Fibroblast of villous mesenchyme (primary cell): ENCODE measurements at places on chromosomes 6 and 20. TPM values are rescaled to one million over a fixed set of nuclear protein-coding genes. Genes with fewer than 3 reads are reported as not detected.
A peak's percentile ranks its signal among the peaks of the same experiment; 100 is the strongest.

PI3 gene
- not detected in 2 replicates for total RNA-seq

GSTA2 gene
- not detected in 2 replicates for total RNA-seq

ARFGEF3 gene
- total RNA-seq = under 0.01 TPM in 2 replicates

OR12D3 gene
- not detected in 2 replicates for total RNA-seq

AARS2 gene
- total RNA-seq = 10.0 and 16.0 TPM in 2 replicates

DEFB124 gene
- not detected in 2 replicates for total RNA-seq

FAM184A gene
- total RNA-seq = under 0.01 TPM in 2 replicates

GHRH gene
- total RNA-seq = not detected in 2 replicates

MCM8 gene
- 8.4 and 13.0 TPM in 2 replicates for total RNA-seq

IL17F gene
- under 0.01 TPM in 1 of 2 replicates, not detected in the other for total RNA-seq

SYCP2L gene
- total RNA-seq = 0.64 TPM in 1 of 2 replicates, not detected in the other

RAB32 gene
- 123 and 148 TPM in 2 replicates for total RNA-seq

PACRG gene
- under 0.01 and 0.97 TPM in 2 replicates for total RNA-seq

LCA5 gene
- 3.5 and 5.2 TPM in 2 replicates for total RNA-seq

BEND6 gene
- total RNA-seq = 11.0 and 13.4 TPM in 2 replicates

ID1 gene
- 18.0 and 27.2 TPM in 2 replicates for total RNA-seq

DNA sequence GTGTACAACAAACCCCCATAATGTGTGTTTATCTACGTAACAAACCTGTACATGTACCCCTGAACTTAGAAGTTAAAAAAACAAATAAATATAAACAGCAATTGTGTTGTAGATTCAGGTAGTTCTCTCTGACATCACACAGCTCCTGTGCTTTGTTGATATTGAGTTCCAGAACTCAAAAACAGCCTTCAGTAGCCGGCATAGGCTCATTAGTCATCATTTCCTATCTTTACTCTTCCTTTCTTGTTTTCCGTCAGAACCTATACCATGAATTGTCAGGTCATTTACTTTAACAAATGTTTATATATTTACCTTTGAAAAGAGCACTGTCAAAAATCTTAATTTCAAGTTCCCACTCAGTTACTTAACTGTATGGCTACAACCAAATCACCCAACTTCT lies 88.8 kb downstream of the ADTRP start:
- no peak for DNase-seq

GRCh38 chr20:57082357-57082945 lies 184.0 kb downstream of the BMP7 start:
- DNase-seq = no peak

DNA sequence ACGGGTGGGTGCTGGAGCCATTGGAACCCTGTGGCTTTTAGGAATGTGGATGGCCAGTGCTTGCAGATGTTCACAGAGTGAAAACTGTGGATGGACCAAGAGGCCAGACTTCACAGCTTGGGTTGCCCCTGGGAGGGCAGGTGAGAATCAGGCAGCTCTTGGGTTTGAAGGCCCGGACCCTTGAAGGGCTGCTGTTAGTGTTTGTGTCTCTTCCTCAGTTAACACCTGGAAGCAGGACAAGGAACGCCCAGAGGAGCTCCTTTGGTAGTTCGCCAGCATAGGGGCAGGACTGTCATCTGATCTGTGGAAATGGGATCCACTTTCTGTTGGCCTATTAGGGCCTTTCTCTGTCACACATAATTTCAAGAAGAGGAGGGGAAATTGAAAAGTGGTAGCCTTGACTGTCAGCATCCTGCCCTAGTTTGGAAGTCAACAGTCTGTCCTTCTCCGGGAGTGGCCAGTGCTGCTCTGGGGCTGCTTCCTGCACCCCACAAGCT lies 43.6 kb downstream of the RIOK1 start:
- DNase-seq = peak; percentile 10

- peak; percentile 62 for DNase-seq
Measured at GRCh38 chr20:15759594-15759993, 813.7 kb downstream of the KIF16B start.

- peak; percentile 27 for DNase-seq
Measured at GRCh38 chr20:34876406-34877282, at the start of gene ACSS2. Gene ACSS2, plus strand, starts transcription at chr20:34876612. Its CDS starts 34 bp downstream, at chr20:34876646.

GRCh38 chr6:8193541-8193940 lies 91.2 kb upstream of the EEF1E1 start:
- no peak for DNase-seq

DNA sequence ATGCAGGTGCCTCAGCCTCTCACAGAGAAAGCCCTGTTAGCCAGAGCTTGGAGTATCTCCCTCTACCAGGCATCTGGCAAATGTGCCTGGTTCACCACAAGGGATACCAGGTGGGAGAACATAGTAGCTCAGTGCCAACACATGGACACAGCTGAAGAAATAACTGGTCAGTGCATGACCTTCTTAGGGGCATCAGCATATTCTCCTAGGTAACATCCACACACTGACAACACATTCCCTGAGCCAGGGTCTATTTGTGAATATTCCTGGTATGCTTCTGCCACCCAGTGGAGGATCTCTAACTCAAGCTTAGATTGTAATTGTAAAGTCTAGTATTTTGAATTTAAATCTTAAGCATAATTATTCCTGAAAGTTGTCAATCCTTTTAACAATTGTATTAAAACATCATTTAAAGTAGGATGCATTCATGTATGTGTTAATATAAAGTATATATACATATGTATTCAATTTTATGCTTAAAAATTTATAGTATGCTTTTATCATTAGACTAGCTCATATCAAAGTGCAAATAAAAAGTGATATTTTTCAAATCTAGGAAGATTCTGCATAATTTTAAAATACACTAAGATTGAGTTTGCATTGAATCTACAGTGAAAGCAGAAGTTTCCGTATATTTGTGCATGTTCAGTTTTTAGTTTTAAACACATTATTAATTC lies 45.3 kb upstream of the COL21A1 start:
- DNase-seq = peak; percentile 74

- no peak for DNase-seq
Measured at GRCh38 chr6:149052350-149053106, 265.0 kb upstream of the TAB2 start.

DNA sequence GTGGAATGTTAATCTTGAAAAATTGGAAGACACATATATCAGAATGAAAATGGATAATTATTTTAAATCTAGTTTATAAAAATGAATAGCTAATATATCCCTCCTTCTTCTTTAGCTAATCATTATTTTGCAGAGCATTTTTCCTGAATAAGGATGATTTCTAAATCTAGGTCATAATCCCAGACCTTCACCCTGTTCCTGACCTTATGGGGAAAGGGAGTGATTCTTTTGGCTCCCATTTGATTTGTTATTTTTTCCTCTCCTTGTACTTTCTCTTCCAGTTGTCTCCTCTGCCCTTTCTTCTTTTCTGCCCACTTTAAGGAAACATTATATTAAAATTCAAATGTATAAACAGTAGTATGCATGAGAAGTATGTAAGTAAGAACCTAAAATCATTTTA lies 190.1 kb downstream of the MTFR2 start:
- DNase-seq = no peak

DNA sequence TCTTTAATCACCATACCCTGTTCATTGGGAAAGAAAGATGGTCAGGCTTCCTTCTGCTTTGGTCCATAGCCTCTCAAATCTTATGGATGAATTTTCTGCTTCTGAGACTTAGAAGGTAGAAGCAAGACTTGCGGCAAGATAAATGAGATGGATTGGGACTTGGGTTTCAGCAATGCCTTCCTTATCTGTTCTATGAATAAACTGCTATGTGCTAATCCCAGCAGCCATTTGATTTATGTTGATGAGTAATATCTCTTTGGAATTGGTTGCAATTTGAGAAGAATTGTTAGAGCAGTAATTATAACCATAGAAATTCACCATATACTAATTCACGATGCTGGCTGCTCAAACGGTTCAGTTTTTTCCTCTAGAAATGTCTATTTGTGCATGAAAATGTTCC lies 48.3 kb downstream of the TXLNB start:
- DNase-seq = peak; percentile 21

DNA sequence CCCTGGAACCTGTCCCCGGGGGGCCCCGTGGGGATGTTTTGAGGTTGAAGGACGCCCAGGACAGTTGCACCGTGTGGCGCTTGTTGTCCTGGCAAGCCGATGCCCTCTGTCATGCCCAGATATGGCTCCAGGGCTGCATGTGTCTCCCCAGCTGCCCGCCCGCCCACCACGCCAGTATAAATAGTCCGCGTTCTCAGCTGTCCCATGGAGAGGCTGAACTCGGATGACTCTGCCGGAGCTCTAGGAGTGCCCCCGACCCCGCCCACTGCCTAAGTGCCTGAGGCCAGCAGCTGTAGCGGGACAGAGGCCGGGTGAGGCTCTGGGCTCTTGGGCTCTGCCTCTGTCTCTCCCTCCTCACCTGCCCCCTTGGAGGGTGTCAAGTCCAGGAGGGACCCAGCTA lies 83.0 kb upstream of the GATA5 start:
- DNase-seq = no peak

- no peak for DNase-seq
Measured at GRCh38 chr6:135094403-135094821, 39.8 kb upstream of the HBS1L start.

DNA sequence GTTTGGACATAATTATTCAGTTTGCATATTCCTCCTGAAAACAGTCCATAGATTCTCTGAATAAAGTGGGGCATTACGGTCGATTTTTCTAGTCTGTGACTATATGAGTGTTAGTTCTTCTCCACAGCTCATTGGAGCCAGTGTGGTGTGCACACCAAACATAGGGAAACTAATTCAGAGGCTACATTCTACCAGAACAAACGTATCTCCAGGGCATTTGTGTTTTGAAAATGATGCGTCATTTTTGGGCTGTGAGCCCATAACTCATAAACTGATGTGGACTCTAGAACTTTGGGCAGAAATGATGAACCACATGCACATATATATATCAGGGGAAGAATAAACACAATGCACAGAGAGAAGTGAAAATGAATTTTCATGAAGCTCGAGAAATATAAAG lies 41.8 kb downstream of the C6orf58 start:
- no peak for DNase-seq

DNA sequence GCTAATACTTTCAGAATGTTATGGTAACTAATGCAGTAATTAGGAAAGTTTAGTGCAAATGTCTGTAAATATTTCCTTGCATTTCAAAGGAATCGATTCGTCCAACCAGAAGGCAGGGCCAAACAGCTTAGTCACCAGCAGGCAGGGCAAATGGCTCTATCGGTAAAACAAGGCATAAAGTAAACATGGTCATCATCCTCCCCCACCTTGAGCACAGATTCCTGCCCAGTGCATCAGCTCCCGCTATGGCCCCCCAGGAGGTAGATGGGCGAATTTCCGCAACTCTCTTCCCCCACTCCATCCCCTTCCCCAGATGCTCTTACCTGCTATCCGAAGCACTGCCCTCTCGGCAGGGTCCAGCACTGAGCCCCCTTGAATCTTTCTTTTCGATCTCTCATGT lies 103.8 kb upstream of the BEND6 start:
- DNase-seq = no peak

DNA sequence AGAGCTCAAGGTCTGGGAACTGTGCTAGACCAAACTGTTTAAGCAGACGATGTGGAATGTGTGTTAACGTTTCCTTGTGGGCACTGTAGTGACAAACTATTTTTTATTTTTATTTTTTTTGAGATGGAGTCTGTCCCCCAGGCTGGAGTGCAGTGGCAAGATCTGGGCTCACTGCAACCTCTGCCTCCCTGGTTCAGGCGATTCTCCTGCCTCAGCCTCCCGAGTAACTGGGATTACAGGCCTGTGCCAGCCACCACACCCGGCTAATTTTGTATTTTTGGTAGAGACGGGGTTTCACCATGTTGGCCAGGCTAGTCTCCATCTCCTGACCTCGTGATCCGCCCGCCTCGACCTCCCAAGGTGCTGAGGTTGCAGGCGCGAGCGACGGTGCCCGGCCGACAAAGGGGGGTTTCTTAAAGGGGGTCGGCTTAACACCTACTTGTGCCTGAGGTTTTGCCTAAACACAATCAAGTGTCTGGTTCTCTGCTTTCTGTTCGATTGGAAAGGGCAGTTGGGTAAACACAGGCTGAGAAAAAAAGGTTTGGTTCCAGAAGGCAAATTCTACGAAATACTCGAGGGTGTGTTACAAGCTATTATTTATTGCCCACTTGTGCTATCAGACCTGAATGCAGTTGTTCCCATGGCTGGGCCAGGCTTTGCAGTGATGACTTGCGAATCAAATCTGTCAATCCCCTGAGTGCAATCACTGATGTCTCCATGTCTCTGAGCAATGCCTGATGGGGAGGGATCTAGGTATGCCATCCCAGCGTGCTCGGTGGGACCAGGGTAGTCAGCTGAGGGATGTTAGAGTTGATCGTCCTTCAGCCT lies 1.3 kb downstream of the NOP56 start:
- DNase-seq = no peak

DNA sequence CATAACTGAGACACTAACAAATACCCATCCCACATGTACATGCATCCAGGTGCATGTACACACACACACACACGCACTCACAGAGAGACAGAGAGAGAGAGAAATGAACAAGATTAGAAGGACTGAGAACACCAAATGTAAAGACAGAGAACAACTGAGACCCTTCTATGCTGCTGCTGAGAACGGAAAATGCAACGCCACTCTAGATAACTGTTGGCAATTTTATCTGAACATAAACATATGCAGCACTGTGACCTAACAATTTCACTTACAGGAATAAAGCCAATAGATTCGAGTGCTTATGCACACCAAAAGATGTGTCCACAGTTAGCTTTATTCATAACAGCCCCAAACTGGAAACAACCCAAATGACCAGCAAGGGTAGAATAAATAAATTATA lies 103.8 kb upstream of the LY86 start:
- no peak for DNase-seq

DNA sequence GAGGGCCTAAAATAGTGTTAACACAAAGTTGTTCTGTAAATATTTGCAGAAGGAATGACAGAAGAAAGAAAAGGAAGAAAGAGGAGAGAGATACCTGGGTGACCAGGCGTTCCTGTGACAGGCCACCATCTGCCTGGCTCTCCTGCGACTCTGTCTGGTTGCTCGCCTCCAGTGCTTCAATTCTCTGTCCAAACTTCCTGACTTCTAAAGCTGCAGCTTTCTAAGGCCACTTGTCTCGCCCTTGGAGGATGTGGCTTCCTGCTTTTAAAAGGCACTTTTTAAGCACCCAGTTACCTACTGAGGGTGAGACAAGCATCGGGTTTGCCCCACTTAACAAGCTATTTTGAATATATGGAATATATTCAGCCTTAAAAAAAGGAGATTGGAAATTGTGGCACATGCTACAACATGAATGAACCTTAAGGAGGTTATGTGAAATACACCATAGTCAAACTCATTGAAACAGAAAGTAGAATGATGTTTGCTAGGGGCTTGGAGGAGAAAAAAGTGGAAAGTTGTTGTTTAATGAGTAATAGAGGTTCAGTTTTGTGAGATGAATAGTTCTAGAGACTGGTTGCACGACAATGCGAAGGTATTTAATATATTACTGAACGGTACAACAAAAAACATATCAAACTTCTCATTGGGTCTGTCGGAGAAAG lies 32.8 kb downstream of the VIP start:
- no peak for DNase-seq

DNA sequence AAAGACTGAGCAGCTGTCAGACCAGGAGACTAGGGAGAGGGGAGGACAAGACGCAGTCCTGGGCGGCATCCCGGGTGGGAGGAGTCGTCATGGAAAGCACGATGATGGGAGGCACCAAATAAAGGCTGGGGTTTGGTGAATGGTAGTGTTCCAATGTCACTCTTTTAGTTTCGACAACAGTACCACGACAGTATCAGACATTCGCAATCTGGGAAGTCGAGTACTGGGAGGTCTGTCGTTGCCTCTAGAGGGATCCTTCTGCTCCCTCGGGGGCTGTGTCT lies 32.1 kb downstream of the PSMG4 start:
- no peak for DNase-seq

- no peak for DNase-seq
Measured at GRCh38 chr6:137358273-137358672, 135.9 kb downstream of the OLIG3 start.

GRCh38 chr20:38937978-38938473 lies 11.8 kb downstream of the FAM83D start:
- no peak for DNase-seq

GRCh38 chr6:123306334-123306733 lies 310.3 kb downstream of the CLVS2 start:
- no peak for DNase-seq
